Mesenteric fat pad (tissue), 1 donor: ENCODE measurements at places on chromosomes 7 and 10. TPM values are rescaled to one million over a fixed set of nuclear protein-coding genes. Genes with fewer than 3 reads are reported as not detected.

GRCh38 chr10:79305988-79306387, 41.3 kb upstream of the PPIF start:
- no peak for DNase-seq

GRCh38 chr7:46294381-46294780, 373.3 kb upstream of the IGFBP3 start:
- DNase-seq: no peak

- no peak for DNase-seq
Observed at GRCh38 chr7:7475601-7476000, 60.1 kb downstream of the COL28A1 start.

DNA sequence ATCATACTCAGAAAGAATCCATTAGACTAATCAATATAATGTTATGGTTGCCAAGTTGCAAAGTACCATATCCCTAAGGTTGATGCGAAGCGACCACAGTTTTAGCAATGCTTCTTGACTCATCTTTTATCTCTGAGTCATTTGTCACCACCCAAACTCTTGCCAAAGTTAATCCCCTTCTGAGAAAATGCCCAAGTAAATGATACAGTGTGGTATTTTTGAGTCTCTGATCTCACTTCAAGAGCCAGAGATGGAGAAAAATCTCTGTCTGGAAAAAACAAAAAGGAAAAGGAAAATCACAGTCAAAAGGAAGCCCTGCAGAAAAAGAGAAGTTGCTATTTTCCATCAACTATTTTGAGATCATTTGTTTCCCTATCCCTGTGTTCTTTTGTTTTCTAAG, 26.7 kb upstream of the OTUD1 start:
- DNase-seq: no peak

Gene DYDC2
- not detected for total RNA-seq

Gene HKDC1
- 0.10 TPM for total RNA-seq

GRCh38 chr10:43166207-43166879, 28.1 kb downstream of the CSGALNACT2 start:
- no peak for DNase-seq

Gene MKX
- total RNA-seq: 0.55 TPM

- no peak for DNase-seq
Observed at GRCh38 chr10:14761372-14761771, 13.3 kb downstream of the FAM107B start.

Gene ZPBP
- total RNA-seq: not detected

GRCh38 chr10:52287866-52288265, 26.2 kb upstream of the DKK1 start:
- no peak for DNase-seq

Gene PAPOLB
- total RNA-seq: 0.22 TPM

Gene SFMBT2
- total RNA-seq: 12.0 TPM
